ENCODE measurements at places on chromosomes 11 and 22.

DNA sequence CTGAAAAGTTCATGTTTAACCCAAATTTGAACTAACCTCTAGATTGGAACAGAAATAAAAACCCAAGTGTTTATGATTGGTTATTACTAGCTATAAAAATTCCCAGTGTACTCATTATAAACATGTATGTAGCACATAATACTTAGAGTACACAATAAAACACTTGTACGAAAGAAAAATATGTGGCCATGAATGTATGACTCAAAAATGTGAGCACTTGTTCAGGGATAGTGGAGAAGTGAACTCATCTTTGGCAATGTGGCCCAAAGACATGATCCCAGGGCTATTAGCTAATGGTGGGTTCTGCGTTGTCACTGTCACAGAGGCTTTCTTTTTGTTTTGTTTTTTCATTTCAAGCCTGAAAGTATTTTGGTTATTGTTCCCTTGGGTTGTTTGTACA is 72.0 kb downstream of the PPFIBP2 start:
- DNase-seq = no peak

DNA sequence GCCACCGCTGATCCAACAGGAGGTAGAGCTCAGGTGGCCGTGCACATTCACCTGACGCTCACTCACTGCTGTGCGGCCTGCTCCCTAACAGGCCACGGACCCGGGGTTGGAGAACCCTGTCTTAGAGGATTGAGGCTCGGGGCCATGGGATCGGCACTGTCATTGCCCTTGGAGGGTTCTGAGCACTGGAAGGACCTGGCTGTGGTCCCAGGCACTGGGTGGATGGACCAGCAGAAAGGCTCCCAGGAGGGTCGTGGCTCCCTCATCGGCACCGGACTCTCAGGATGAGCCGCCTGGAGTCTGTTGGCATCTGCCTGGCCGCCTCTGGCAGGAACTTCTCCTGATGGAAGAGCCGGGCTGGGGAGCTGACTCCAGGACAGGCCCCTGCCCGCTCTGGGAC is 6.5 kb downstream of the KCNQ1 start:
- no peak for DNase-seq

GRCh38 chr11:127639916-127640315 is 639.3 kb upstream of the KIRREL3 start:
- DNase-seq = no peak

GRCh38 chr22:39900306-39901227 is at the start of gene GRAP2:
Gene GRAP2 (plus strand): TSS chr22:39901084. CDS start chr22:39947107, 46,023 bp downstream.
- peak; percentile 88 for DNase-seq

DNA sequence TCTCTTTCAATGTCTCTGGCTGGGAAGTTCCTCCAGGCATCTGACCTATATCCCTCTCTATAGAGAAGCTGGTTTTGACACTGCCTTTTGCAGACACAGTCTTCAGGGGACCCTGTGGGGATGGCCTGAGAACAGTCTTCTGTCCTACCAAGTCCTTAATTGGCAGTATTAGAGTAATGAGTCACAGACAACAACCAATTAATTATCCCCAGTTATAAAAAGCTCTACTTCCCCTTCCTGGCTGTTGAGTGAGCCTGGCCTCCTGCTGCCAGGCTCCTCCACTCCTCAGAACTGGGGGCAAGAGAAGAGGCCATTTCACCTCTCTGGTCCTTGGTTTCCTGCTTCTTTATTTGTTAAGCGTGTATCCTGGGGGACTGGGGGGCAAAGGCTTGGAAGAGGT is 41.2 kb upstream of the KLHL35 start:
- DNase-seq = no peak

All from DND-41 (cell line).